ENCODE measurements at places on chromosomes 1 and 21. TPM values are rescaled to one million over a fixed set of nuclear protein-coding genes. Genes with fewer than 3 reads are reported as not detected.

The CTSK gene
- total RNA-seq: 26.2 TPM

The APOBEC4 gene
- 5.6 TPM for total RNA-seq

The CFAP107 gene
- total RNA-seq: 5.2 TPM

GRCh38 chr1:17744666-17745478 is 10.3 kb upstream of the ACTL8 start:
- no peak overlapping the region for H3K4me3 ChIP-seq
- no peaks in the 10 kb centered on the region for H3K4me1 ChIP-seq
- no peak overlapping the region for H3K27ac ChIP-seq
- no peaks in the 10 kb centered on the region for H3K36me3 ChIP-seq
- H3K27me3 ChIP-seq: no peaks in the 10 kb centered on the region

- no peaks in the 10 kb centered on the region for H3K36me3 ChIP-seq
- DNase-seq: no peak
Measured at GRCh38 chr21:32976791-32977190, 48.9 kb upstream of the OLIG2 start.

DNA sequence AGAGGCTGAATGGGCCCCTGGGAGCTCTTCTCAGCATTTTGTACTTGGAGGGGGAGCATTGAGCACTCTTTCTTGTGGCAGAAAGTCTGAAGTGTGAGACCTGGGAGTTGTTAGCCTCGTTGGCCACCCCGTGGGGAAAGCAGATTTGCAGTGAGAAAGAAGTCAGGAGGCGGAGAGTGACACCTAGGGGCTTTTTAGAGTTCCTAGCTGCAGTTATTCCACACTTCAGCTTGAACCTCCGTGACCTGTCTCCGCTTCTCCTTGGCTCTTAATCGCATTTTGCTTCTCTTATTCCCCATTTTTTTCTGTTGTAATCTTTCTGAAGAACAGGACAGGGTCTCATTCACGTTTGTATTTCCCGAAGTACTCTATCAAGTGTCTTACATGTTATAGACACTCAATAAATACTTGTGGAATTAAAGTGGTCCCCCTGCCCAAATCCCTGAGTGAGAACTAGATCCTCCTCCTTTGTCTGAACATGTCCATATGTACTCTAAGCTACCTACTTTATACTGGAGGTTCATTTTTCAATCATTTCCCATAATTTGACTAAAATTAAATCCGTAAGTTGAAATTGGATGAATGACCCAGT is 14.5 kb upstream of the C1orf141 start:
- no peak overlapping the region for H3K4me3 ChIP-seq
- peaks cover 9% of the 10 kb centered on the region for H3K4me1 ChIP-seq
- no peaks in the 10 kb centered on the region for H3K36me3 ChIP-seq

DNA sequence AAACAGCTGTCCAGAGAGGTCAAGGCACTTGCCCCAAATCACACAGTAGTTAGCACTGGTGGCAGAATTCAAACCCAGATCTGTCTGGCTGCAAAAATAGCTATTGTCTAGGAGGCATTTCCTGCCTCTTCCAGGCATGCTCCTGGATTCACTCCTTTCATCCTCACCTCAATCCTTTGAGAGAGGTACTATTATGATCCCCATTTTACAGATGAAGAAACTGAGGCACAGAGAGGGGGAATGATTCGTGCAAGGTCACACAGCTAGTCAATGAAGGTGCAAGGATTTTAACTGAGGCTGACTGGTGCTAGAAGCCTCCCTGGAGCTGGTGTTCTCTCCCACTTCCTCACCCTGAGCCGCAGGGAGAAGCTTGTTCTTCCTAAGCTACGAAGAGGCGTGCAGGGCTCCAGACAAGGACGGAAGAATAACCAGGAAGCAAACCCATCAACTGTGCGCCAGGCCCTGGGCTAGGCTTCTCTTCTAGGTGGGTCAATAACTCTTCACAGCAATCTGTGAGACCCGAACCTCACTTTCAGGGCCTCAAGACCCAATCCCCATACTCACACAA is 631 bp upstream of the LAPTM5 start:
- H3K36me3 ChIP-seq: no peaks in the 10 kb centered on the region
- H3K27me3 ChIP-seq: no peaks in the 10 kb centered on the region
- DNase-seq: no peak
- peaks cover 25% of the 10 kb centered on the region for H3K4me1 ChIP-seq

DNA sequence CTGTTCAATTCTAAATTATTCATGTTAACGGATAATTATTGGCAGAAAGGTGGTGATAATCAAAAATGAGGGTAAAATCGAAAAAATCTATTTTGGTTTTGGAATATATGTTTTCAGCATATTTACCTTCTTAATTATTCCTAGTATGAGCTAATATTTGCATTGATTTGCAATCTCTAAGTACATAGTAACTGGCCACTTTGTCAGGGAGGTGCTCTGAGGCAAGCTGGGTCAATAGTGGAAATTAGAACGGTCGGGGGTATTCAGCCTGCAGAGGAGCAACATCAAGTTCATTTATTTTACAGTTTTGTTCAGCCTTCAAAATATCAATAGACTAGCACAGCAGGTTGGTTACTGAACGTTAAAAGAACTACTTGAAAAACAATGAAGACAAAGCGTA is 1.8 kb downstream of the OTUD7B start:
- H3K4me3 ChIP-seq: peak overlapping the region; percentile 92
- peak overlapping the region; percentile 98 for H3K27ac ChIP-seq
- no peaks in the 10 kb centered on the region for H3K36me3 ChIP-seq
- peaks cover 37% of the 10 kb centered on the region for H3K4me1 ChIP-seq

- no peaks in the 10 kb centered on the region for H3K36me3 ChIP-seq
- H3K4me1 ChIP-seq: no peaks in the 10 kb centered on the region
- no peak for DNase-seq
Measured at GRCh38 chr1:79811173-79811572, 804.6 kb upstream of the ADGRL4 start.

GRCh38 chr1:204842369-204842768 is 28.3 kb upstream of the NFASC start:
- no peaks in the 10 kb centered on the region for H3K36me3 ChIP-seq
- H3K4me3 ChIP-seq: no peak overlapping the region
- no peak for DNase-seq

GRCh38 chr1:44632598-44632997 is 41.7 kb downstream of the TMEM53 start:
- H3K27ac ChIP-seq: peak overlapping the region; percentile 96
- peaks cover 32% of the 10 kb centered on the region for H3K36me3 ChIP-seq
- no peaks in the 10 kb centered on the region for H3K27me3 ChIP-seq
- peak overlapping the region; percentile 97 for H3K4me3 ChIP-seq

GRCh38 chr1:23591460-23592208 is 32.3 kb upstream of the ID3 start:
- H3K27ac ChIP-seq: peak overlapping the region; percentile 24
- H3K27me3 ChIP-seq: no peaks in the 10 kb centered on the region
- H3K4me3 ChIP-seq: no peak overlapping the region
- H3K36me3 ChIP-seq: no peaks in the 10 kb centered on the region

DNA sequence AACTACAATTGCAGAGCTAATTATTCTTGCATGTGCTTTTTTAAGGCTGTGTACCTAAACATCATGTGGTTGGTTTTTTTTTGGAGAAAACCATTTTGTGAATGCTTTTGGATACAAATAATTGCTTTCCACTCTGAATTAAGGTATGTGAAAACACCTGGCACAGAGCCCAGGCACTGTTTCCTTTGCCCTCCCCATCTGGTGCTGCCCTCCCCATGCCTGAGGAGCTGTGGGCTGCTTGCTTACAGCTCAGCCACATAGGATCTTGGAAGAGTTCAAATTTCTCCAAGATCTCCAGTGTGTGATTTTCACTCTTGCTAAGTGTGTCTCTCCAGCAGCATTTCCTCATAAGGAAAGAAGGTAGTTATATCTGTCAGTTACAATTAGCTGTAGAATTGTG is 27.8 kb downstream of the DNM3 start:
- no peak overlapping the region for H3K27ac ChIP-seq
- no peaks in the 10 kb centered on the region for H3K27me3 ChIP-seq

GRCh38 chr1:186617926-186618325 is 62.3 kb downstream of the PTGS2 start:
- no peaks in the 10 kb centered on the region for H3K36me3 ChIP-seq
- peak overlapping the region; percentile 38 for H3K4me3 ChIP-seq
- no peaks in the 10 kb centered on the region for H3K27me3 ChIP-seq
- no peak for DNase-seq

Measured in upper lobe of left lung (tissue), 6 donors.